ENCODE measurements at places on chromosomes 3 and 15.

DNA sequence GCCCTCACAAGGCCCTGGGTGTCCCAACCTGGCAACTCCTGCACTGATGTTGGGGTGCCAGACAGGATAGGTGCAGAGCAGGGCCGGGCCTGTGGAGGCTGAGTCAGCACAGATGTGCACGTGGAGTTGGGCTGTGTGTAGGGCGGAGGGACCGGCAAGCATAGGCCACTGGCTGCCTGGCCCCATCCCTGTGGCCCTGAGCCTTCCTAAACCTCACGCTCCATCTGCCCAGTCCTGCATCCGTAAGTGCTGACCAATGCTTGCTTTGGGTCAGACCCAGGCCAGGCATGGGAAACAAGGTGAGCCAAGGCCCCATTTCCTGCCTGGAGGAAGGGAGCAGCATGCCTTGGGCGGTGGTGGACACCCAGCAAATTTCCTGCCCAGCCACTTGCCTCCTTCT, 5.8 kb upstream of the IQSEC1 start:
- no peak for DNase-seq

DNA sequence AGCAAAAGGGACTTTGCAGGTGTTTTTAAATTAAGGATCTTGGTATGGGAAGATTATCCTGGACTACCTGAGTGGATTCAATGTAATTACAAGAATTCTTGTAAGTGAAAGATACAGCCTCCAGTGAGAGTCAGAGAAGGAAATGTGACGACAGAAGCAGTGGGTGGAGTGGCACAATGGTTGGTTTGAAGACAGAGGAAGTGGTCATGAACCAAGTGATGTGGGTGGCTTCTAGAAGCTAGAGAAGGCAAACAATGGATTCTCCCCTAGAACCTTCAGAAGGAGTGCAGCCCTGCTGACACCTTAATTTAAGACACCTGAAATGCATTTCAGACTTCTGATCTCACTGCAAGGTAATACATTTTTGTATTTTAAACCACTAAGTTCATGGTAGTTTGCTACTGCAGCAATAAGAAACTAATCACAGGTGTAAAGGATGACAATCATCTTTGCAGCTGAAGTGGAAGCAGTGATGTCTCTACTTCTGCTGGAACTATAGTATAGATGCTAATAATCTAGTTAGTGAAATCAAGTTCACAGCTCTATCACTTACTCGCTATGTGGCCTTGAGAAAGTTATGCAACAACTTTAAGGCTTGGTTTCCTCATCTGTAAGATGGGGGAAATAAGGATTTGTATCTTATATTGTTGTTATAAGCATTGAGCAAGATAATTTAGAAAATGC, 403.4 kb upstream of the SUCLG2 start:
- peak; percentile 11 for DNase-seq

DNA sequence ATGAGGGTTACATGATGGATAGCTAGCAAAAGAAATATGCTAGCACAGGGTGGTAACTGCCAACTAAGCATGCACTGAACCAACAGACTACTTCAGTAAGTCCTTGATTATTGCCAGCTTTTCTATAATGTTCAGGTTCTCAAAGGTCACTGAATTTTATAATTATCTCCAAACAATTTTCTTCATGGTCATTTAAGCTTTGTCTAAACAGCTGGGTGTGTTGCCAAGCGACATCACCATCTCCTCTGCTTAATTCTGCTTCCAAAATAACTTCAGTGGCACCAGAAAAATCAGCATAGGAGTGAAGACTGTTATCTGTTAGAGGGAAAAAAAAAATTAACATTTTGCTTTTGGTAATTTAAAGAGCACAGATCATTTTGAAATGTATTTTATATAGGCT, 54.6 kb upstream of the TOP2B start:
- no peak for DNase-seq

GRCh38 chr15:87949575-87950223, 306.8 kb downstream of the NTRK3 start:
- DNase-seq: no peak

GRCh38 chr15:95371664-95372063, 958.8 kb upstream of the NR2F2 start:
- no peak for DNase-seq

- no peak for DNase-seq
Observed at GRCh38 chr15:55494931-55495330, 13.1 kb downstream of the DNAAF4 start.

- DNase-seq: no peak
Observed at GRCh38 chr3:52046186-52046901, 10.0 kb downstream of the DUSP7 start.

- no peak for DNase-seq
Observed at GRCh38 chr15:89103481-89104171, 15.4 kb downstream of the ABHD2 start.

DNA sequence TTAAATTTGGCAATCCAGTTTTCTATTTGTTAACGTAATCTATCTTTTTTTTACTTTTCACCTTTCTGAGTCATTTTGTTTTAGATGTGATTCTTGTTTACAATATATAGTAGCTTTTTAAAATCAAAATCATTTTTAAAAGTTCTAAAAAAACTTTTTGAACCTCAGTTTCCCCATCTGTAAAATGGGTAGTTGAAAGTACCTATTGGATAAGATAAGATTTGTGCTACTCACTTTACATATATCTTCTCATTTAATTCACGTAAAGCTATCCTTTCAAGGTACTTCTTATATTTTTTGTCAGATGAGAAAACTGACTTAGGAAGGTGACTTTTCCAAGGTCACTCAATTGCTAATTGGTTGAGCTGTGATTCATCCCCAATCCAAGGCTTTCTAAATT, 153.2 kb downstream of the EEFSEC start:
- DNase-seq: no peak

GRCh38 chr3:150771600-150771999, 8.6 kb upstream of the SIAH2 start:
- DNase-seq: no peak

- no peak for DNase-seq
Observed at GRCh38 chr3:53846134-53846850, at the start of the genes CHDH and IL17RB. Gene CHDH (minus strand): TSS chr3:53846419. CDS start chr3:53824008, 22,411 bp downstream. Gene IL17RB (plus strand): TSS chr3:53846568. CDS start chr3:53846589, 21 bp downstream.
